ENCODE measurements at places on chromosomes 11 and 22.

DNA sequence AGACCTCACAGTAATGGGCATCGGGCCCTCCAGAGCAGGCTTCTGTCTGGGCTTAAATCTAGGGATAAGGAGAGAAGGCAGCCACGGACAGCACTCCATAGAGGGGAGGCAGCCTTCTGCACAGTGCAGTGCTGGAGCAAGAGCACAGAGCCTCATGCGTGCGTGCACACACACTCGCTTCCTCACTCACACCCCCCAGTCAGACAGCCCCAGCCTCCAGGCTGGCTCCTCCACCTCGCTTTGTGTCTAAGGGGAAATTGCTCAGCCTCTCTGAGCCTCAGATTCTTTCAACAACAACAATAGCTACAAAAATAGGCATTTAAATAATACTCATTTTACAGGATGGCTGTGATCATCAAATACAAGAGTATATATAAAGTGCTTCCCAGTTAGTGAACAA is 26.7 kb upstream of the ETS1 start:
- no peak for DNase-seq

- no peak for DNase-seq
Measured at GRCh38 chr11:103183981-103184611, 74.9 kb downstream of the DYNC2H1 start.

- DNase-seq, result no peak
Measured at GRCh38 chr22:30413745-30414524, 11.6 kb upstream of the MTFP1 start.

GRCh38 chr11:7506243-7506642 is 7.6 kb upstream of the PPFIBP2 start:
- no peak for DNase-seq

DNA sequence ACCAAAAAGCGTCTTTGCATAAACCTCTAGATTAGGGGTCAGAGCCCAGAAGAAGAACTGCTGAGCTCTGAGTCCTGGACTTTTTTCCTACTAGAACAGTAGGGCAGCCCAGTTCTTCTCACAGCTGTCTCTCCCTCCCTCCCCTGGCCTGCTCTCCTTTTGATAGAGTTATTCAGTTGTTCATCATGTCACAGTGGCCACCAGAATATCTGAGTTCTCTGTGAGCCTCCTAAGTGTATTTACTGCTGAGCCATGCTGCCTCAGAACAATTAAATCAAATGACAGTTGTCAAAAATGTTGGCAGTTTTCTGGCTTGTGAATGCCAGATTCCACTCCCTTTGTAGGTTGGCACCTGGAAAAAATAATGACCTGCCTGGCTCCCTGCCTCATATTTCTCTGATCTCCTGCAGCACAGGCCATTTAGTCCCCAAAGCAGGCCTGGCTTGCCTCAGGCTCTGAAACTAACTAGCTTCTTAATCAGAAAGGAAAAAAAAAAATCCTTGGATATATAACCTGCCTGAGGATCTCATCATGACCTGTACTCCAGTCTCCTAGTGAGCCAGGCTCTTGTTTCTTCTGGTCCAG is 377.4 kb upstream of the LARGE1 start:
- DNase-seq, result no peak

DNA sequence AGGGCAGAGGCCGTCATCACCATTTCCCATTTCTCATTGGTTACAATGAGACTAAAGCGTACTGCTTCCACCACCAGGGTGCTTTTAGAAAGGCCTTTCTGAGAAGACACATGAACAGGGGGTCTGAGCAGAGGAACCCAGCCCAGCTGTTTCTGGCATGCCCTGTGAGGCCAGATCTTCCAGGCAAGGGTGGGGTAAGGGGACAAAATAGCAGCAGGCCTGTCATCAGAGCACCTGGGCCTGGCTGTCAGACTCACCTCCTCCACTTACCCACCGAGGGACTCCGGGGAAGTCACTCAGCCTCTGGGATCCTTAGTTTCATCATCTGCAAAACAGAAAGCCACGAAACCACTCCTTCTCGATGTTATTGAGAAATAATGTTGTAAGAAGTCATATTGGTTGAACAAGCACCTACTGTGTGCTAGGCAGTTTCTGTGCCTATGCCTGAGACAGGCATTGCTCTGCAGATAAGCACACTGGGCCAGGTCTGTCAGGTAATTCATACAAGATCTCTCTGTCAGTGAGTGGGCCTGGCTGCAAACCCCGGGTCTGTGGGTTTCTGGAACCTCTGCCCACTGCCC is 8.8 kb upstream of the WNT11 start:
- no peak for DNase-seq

GRCh38 chr11:99803501-99803900 is 782.8 kb downstream of the CNTN5 start:
- no peak for DNase-seq

GRCh38 chr22:48919851-48920589 is 907.7 kb downstream of the BRD1 start:
- DNase-seq, result no peak

GRCh38 chr22:24986816-24987215 is 34.3 kb downstream of the KIAA1671 start:
- no peak for DNase-seq

GRCh38 chr11:19866037-19866436 is 153.4 kb downstream of the NAV2 start:
- DNase-seq, result no peak

DNA sequence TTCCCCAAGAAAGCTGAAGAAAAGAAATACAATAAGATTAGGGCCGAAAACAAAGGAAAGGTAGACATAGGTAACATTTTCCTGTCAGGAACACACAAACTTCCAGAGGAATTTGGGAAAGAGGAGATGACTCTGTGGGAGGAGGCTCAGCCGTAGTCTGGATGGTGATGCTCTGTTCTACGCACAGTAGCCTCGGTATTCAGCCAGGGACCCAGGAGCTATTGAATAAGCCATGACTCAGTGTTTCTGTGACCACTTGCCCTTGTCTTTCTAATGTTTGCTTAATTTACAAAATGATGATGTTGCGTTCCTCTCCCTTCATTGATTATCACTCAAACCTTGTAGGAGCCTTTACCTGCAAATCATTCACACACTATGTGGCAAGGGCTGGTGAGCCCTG is 745.0 kb downstream of the NTM start:
- DNase-seq, result no peak

DNA sequence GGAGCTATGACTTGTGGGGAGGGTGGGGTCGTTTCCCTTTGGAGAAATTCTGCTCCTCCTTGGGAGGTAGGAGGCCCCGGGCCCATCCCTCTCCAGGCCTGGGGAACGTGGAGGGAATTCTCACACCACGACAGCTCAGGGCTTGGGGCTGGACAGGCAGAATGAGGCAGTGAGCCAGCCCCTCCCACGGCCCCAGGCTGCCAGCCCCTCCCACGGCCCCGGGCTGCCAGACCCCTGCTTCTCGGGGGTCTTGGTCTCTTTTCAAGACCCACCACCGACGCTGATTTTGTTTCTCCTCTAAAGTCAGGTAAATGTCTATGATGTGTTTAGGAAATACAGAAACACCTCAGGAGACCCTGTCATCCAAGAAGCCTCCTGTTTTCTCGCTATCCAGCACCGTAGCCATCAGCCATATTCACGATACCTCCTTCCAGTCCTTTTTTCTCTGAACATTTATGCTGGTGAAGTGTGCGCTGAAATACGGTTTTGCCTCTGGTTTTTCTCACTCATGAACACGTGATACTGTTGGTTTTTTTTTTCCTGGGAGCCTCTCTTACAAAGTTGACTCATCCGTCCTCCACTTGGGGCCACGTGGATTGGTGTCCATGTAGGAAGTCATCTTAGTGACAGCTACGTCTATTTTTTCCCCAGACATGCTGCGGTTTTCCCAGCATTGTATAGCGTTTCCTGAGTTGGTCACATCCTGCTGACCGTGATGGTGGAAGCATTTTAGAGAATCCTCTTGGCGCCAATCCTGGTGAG is 1219.6 kb downstream of the BRD1 start:
- no peak for DNase-seq

- no peak for DNase-seq
Measured at GRCh38 chr22:20008221-20008995, 8.2 kb downstream of the ARVCF start.

GRCh38 chr22:49492741-49493251 is 334.9 kb downstream of the BRD1 start:
- no peak for DNase-seq

GRCh38 chr22:26471522-26471921 is 12.1 kb downstream of the HPS4 start:
- DNase-seq, result no peak

DNA sequence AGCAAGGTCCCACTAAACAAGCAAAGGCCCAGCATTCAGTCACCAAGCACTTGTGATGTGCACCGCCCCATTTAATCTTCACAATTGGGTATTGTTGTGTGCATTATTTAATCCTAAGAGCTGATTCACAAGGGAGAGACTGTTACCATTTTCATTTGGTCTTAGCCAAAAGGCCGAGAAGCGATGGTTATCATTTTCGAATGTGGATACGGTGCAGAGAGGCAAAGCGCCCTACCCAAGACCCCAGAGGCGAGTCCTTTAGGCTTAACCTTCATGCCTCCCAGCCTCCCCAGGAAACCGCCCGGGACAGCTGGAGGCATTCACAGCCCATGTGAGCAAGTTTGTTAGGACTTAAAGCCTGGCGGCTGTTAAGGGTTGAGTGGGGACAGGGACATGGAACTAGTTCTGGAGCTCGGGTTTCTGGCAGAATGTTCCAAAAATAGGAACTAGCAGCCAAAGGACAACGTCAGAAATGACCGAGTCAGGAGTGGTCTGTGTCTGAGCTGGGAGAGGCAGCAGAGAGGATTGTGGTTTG is 13.0 kb upstream of the UPK3A start:
- no peak for DNase-seq

GRCh38 chr11:111361052-111361801 is 17.8 kb downstream of the POU2AF1 start:
- DNase-seq, result no peak

- DNase-seq, result no peak
Measured at GRCh38 chr22:43303166-43303565, 40.0 kb downstream of the SCUBE1 start.

DNA sequence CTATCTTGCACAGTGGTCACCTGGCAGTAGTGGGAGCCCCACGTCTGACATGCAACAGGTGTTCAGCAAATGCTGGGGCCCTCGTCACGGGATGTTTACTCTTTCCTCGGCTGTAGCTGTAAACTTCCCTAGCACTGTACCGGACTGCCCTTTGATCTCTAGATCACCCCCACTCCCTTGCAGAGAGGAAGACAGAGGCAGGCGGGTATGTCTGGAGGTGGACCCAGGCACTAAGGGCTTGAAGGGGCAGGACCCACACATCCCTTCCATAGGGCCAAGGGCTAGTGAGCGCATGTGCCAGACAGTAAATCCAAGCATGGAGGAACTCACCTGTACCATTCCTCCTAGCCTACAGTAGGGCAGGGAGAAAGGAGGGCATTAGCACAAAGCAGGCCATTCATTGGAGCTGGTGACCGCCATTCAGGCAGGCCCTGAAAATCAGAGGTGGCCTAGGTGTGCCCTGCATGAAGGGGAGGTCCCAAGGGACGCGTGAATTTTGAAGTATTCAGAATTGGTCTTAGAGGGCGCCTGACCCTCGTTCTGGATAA is 1.9 kb upstream of the SMTN start:
- no peak for DNase-seq

GRCh38 chr11:42315267-42315666 is 855.8 kb upstream of the LRRC4C start:
- DNase-seq, result no peak

DNA sequence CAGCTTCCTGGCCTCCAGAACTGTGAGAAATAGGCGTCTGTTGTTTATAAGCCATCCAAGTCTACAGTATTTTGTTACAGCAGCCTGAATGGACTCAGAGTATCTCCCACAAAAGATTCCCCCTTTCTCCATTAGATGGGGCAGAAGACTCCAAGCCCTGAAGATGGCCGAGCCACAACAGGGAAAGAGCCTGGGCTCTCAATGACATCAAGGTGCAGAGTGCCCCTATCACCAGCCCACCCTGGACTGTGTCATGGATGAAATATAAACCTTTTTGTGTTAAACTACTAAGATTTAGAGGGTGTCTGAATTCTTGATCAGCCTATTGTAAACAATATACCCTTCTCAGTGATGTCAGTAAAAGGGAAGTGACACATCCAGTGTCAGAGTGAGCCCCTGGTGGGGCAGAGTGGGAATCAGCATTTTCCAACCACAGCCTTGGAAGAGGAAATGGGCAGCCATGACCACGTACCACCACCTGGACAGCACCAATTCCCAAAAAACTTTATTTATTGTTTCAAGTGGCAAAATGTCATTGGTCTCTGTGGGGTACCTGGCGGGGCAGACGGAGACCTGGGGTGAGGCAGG is 25.5 kb downstream of the TNKS1BP1 start:
- DNase-seq, result no peak

- DNase-seq, result no peak
Measured at GRCh38 chr11:41323446-41323845, 136.0 kb downstream of the LRRC4C start.

DNA sequence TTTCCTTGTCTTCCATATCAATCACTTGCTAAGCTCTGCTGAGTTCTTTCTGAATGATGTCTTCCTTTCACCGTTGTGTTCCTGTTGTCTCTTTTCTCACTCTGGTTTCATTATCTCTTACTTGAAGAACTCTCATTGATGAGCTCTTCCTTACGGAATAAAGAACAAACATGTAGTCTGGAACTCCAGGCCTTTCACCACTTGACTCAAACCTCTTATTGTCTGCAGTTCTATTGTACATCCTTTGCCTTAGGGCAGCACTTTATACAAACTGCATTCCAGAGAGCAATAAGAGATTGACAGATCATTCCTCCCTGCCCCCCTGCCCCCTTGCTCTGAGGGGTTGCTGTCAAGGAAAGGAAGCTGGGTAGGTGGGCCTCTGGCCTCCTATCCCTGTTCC is 517.4 kb downstream of the TMEM135 start:
- no peak for DNase-seq

GRCh38 chr11:117411736-117412135 is 84.1 kb downstream of the CEP164 start:
- no peak for DNase-seq

DNA sequence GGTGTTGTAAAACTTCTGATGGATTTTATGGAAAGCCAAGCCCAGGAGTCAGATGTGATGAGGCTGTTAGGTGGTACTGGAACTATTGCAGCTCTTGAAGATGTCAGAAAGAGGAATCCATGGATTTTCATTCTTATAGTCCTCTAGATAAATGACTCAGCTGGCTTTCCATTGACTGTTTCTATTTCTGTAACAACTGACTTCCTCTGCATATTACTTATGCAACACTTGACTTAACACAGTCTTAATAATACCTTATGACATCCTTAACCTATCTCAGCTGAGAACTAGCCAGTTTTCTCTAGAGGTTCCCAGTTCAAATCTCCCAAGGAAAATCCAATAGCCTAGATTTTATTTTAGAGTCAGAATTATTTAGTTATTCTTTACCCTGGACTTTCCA is 263.8 kb downstream of the LUZP2 start:
- DNase-seq, result no peak

DNA sequence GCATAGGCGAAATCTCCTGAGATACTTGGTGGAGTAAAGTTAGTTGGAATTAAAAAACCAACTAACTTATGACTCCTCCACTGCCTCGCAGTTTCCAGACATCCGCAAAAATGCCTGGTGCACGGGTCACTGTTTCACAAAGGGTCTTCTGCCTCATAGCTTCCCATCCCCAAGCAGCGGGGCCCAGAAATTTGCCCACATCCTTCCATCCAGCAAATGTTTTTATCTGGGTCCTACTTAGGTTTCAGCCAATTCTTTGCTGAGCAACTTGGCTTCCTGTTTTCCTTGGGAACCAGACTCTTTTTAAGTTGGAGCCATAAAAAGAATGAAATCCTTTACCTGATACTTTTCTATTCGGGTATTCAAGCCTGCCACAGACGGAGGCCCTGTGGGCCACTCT is 36.2 kb downstream of the FZD4 start:
- no peak for DNase-seq

Measured in activated naive CD8-positive, alpha-beta T cell treated with anti-CD3 and anti-CD28 coated beads, Interleukin-2, amount 50 U/mL, for 16 hours (primary cell).